Activated T-cell treated with anti-CD3 and anti-CD28 coated beads for 24 hours (primary cell): ENCODE measurements at places on chromosomes 5 and 9.
A peak's percentile ranks its signal among the peaks of the same experiment; 100 is the strongest.

- DNase-seq, result no peak
Measured at GRCh38 chr5:179930788-179931473, 23.2 kb upstream of the TBC1D9B start.

- no peak for DNase-seq
Measured at GRCh38 chr9:91245431-91246313, 116.0 kb downstream of the AUH start.

DNA sequence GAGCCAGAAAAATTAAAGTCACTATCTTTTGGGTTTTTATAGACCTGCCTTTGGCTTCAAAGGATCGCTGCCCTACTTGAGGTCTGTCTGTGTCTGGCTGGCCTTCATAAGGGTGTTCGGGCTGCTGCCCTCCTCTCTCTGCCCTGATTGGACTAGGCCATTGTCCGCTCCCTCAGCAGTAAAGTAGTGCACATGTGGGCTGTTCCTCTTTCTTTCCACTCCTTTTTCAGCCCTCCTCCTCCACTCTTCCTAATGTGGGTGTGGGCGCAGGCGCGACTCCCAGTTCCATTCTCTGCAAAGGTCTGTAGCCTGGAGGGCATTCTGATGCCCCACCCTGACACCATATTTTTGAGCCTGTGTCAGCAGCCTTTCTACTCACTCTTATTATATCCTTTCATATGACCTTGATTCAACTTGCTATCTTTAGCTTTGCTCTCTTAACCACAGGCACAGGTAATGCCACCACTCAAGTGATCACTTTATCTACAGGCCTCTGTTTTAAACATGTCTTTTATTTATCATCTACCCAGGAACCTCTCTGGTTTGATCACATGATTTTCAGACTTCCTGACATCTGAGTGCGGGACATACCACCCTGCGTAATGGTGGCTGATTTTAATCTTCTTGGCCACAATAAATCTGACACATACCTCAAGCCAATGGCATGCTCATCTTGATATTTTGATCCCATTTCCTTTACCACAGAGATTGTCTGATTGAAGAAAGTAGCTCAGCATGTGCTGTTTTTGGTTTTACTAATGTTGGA is 144.5 kb downstream of the AOPEP start:
- peak; percentile 33 for DNase-seq

DNA sequence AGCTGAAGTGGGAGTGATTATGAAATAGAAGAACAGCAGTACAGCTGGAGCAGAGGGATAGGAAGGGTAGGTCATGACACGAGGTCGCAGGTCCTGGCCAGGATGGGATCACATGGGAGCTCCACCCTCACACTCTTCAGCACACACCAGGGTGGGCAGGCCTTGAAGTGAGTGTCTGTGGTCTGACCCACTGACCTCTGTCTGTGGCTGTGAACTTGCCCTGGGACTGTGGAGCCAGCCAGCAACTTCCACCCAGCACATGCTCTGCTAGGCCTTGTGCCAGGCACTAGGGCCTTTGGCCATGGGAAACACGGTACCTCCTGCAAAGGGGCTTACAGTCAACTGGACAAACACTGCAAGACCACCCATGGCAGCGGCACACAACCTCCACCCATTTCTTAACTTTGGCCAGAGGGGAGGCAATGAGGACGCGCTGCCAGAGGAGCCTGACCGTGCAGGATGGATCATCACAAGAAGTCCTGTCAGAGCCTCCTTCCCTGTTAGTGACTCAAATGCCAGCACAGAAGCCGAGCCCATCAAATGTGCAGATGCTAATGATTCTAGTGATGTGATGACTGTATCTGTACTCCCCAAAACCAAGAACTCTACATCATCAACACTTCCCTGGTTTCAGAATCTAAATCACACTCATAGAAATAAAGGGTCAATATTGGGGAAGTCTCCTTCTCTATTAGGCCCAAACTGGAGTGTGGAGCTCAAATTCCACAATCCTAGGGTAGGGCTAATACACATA is 113.6 kb downstream of the DPYSL3 start:
- DNase-seq, result no peak

- DNase-seq, result no peak
Measured at GRCh38 chr5:170427672-170428236, 38.6 kb upstream of the KCNMB1 start.

DNA sequence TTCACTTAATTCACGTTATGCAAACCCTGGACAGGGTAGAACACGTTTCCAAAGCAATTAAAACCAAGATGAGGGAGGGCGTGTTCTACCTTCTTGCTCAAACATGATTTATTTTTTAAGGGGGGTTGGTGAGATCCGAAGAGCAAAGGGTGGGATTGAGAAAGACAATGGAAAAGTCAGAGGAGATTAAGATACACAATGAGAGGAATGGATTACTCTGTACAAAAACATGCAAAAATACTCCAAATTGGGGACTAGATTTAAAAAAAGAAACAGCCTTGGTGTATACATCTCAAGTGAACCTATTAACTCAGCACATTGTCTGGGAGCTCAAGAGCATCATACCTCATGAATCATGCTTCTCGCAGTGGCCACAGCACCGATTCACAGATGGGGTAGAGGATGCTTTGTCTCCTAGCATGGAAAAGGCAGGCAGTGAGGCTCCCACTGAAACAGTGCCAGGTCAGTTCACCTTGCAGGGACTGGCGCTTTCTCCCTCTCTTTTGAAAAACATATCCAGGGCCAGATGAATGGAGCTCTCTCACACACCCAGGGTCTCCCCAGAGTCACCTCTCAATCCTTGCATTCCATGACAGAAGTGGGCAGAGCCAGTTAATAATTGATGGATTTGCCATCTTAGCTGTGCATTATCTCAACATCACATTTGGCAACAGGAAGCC is 459.7 kb downstream of the BNC2 start:
- no peak for DNase-seq

DNA sequence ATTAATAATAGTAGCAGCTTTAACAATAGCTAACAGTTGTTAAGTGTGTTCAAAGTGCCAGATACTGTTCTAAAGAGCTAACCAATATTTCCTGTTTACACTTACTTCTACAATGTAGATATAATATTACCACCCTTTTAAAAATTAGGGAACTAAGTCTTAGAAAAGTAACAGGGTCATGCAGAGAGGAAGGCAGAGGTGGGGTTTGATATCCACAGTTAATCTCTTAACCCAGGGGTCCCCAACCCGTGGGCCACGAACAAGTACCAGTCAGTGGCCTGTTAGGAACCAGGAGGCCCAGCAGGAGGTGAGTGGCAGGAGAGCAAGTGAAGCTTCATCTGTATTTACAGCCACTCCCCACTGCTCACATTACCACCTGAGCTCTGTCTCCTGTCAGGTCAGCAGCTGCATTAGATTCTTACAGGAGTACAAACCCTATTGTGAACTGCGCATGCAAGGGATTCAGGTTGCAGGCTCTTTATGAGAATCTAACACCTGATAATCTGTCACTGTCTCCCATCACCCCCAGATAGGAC is 89.1 kb downstream of the ACTL7B start:
- no peak for DNase-seq

GRCh38 chr9:117987945-117988344 is 283.7 kb downstream of the TLR4 start:
- DNase-seq, result no peak

GRCh38 chr9:121949364-121949763 is 143.7 kb downstream of the TTLL11 start:
- no peak for DNase-seq

DNA sequence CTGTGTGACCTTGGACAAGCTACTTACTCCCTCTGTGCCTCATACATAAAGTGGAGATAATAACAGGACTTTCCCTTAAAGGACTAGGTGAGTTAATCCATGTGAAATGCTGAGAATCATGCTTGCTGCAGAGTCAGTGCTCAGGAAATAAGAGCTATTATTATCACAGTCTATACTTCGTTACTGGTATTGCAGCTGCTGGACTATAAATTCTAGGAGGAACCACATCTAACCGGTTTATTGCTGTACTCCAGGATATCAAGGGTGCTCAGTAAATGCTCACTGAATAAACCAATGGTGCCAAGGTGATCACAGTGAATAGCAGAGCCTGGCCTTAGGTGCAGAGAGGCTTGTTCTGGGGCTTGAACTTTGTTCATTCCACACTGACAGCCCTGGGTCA is 69.3 kb downstream of the HSPA4 start:
- no peak for DNase-seq
